ENCODE measurements at places on chromosomes 13 and 19.

DNA sequence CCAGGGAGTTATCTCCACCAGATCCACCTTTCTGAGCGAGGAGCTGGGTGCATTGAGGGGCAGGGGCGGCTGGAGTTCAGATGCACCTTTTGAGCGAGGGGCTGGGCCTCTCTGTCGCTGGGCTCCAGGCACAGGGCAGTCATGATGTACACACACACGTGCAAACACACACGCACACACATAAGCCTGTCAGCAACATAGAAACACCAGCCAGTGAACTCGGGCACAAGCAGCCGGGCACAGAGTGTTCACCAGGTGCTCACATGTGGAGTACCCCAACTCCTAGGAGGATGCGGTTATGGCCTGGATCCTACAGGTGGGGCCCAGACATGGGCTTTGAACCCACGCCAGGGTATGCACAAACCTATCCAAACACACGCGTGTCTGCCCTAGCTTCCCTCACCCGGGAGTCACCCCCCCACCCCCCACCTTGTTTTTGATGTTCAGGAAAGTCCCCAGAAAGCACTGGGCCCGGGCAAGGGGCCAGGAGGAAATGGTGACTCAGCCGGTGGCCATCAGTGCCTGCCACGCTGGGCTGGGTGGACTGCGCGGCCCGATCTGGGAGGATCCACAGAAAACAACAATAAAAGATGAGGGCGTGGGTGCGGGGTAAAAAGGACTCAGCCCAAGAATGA lies 13.3 kb downstream of the ARRDC2 start:
- no peak for DNase-seq

GRCh38 chr13:84417416-84417815 lies 535.1 kb upstream of the SLITRK1 start:
- no peak for DNase-seq

- no peak for DNase-seq
Observed at GRCh38 chr13:28854657-28855056, 34.5 kb downstream of the MTUS2 start.

GRCh38 chr13:38141792-38142191 lies 207.9 kb upstream of the UFM1 start:
- no peak for DNase-seq

- no peak for DNase-seq
Observed at GRCh38 chr19:18282788-18283141, 1.3 kb upstream of the JUND start.

DNA sequence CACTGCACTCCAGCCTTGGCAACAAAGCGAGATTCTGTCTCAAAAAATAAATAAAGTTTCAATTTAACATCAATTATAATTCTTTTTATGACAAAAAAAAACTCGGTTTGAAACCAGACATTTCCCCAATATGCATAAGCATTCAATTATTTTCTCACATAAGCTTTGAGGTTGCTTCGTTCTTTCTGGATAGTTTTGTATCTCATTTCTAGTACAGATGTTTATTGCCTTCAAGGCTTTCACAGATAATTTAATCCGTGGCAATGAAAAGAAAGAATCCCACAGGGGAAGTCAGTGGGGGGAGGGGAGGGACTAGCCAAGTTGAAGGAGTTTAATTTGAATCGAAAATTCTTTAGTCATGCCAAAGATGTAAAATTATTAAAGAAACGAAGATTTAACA lies 29.6 kb upstream of the TSC22D1 start:
- DNase-seq, result no peak

GRCh38 chr13:43804461-43805070 lies 17.8 kb upstream of the ENOX1 start:
- DNase-seq, result peak; percentile 96

- DNase-seq, result no peak
Observed at GRCh38 chr13:38350114-38350617, 515 bp downstream of the UFM1 start.

GRCh38 chr13:34764246-34764645 lies 177.8 kb upstream of the NBEA start:
- DNase-seq, result no peak

DNA sequence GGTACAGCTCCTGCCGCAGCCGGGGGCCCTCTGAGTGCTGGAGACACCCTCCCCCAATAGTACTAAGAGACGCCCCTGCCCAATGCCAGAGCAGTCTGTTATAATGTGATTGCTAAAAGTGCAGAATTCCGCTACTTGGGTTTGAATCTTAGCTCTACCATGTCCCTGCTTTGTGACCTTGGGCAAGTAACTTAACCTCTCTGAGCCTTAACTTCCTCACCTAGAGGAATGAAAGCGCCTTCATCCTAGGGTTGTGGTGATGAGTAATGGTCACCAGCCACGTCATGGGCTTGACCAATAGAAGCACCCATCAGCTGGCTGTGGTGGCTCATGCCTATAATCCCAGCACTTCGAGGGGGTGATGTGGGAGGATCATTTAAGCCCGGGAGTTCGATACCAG lies 6.5 kb downstream of the PLEKHG2 start:
- no peak for DNase-seq

DNA sequence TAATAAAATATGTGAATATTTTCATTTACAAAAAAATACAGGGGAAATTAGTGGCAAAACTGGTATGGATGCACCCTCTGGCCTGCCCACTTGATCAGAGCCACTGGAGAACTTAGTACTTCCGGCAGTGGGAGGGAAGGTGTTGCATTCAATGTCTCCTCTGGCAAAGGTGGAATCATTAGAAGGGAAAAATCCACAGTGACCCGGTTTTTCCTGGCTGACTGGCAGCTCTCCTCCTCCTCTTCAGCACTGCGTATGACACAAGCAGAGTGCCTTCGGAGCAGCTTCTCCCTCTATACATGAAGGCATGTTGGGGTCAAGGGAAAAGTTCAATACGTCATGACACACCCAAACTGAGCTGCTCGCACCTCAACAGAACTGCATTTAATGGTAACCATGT lies 102.0 kb upstream of the SLC15A1 start:
- no peak for DNase-seq

- no peak for DNase-seq
Observed at GRCh38 chr13:41231786-41232185, 31.6 kb downstream of the MTRF1 start.

DNA sequence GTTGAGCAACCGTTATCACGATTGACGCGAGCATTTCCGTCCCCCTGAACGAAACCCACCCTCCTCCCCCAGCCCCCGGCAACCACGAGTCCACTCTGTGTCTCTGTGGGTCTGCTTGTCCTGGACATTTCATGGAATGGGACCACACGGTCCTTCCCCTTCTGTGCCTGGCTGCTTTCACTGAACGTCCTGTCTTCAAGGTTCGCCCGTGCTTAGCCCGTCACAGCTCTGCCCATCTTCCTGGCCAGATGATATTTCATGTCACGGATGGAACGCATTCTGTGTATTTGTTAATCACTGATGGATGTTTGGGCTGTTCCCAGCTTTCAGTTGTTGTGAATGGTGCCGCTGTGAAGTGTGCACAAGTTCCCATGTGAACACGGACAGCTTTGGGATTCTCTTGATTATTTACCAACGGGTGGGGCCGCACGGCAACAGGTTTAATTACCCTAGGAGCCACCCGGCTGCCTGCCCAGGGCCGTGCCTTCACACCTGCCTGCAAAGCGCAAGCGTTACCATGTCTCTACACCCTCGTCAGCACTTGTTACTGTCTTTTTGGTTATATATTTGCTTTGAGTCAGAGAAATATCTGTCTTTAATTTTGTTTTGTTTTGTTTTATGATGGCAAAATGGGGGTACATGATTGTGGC lies 42.5 kb downstream of the RASA3 start:
- DNase-seq, result no peak

DNA sequence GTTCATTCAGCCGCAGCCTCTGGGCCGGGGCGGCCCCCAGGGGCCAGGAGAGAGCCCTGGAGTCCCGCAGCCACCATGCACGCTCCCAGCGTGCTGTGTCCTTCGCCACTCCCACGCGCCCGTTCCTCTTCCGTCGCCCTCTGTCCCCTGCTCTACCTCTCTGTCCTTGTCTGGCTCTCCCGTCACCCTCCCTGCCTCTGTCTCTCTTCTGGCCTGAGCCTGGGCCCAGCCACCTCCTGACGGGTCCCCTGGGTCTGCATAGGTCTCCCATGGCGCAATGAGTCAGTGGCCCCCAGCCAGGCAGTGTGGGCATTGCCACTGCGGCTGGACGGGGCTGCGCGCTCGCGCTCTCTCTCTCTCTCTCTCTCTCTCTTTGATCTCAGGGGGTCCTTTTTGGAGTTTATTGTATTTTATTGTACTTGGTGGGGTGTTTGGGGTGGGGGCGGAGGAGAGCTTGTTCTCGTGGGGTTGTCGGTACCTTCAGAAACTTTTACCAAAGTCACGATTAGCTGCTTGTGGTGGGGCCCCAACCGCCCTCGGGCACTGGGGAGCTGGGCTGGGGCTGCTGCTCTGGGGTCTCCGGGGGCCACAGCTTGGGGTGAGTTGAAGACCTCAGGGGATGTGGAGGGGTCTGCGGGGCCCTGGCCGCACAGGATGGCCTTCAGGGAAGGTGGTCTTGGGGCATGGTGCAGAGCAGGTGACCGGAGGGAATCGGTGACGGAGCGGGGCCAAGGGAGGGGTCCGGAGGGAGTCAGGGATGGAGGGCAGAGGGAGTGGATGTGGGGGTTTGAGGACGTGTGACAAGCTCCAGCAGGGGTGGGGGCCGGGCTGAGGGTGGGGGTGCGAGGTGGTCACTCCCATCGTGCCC lies 1.7 kb upstream of the TGFBR3L start:
- no peak for DNase-seq

DNA sequence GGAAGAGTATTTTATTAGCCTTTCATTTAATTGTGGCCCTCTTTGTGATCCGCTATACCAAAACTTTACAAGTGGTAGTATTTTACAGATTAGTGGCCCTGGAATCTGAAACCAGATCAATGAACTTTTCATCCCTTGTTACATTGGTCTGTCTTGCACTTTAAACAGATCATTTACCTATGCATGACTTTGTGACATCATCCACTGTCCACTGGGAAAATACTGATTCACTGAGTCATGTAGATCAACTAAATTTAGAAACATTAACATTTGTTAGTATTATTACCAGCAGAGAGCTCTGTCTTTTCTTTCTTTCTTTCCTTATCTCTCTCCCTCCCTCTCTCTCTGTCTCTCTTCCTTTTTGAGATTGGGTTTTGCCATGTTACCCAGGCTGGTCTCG lies 17.5 kb downstream of the PCDH8 start:
- no peak for DNase-seq

DNA sequence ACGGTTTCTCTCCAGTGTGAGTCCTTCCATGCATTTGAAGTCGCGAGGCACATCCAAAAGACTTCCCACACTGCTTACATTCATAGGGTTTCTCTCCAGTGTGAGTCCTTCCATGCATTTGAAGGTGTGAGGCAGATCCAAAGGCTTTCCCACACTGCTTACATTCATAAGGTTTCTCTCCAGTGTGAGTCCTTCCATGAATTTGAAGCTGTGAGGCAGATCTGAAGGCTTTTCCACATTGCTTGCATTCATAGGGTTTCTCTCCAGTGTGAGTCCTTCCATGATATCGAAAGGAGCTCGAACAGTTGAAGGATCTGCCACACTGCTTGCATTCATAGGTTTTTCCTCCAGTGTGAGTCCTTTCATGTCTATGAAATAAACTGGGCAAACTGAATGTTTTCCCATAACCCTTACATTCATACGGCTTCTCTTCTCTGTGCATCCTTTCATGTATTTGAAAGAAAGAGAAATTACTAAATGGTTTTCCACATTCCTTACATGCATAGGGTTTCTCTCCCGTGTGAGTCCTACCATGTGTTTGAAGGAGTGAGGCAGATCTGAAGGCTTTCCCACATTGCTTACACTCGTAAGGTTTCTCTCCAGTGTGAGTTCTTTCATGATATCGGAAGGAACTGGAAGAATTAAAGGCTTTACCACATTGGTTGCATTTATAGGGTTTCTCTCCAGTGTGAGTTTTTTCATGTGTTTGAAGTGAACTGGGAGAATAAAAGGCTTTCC lies 20.3 kb downstream of the ZNF433 start:
- DNase-seq, result no peak

DNA sequence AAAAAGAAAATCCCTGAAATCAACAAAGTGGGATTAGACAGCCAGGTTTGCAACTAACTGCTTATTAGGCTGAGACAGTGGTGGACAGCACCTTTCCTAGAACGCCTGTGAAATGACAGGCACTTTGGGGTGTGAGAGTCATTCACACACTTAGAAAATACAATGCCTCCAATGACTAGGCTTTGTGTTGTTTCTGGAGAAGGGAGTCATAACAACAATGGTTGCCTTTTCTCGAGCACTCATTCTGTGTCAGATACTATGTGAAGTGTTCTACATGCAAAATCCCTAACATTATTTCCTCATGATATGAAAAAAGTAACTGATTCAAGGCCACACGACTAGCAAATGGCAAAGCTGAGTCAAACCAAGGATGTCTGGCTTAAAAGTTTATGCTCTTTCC lies 41.2 kb downstream of the SACS start:
- no peak for DNase-seq

DNA sequence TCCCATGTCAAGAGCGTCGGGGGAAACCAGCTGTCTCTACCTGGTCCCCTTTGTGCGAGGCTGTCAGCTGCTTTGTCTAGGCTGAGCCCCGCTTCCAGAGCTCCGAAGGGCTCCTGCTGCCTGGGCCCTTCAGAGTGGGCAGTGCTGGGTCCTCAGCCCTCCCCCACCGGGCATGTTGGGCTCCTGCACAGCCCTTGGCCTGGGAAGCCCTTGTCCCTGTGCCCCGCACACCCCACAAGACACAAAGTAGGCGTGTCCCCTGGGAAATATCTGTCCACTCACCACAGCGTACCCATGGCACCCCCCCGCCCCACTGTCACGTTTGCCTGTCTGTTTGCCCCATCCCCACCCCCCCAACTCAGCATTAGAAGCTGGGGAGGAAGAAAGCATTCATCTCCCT lies 39.6 kb upstream of the RANBP3 start:
- DNase-seq, result no peak

- DNase-seq, result peak; percentile 33
Observed at GRCh38 chr19:32336259-32337083, 8.9 kb upstream of the ZNF507 start.

DNA sequence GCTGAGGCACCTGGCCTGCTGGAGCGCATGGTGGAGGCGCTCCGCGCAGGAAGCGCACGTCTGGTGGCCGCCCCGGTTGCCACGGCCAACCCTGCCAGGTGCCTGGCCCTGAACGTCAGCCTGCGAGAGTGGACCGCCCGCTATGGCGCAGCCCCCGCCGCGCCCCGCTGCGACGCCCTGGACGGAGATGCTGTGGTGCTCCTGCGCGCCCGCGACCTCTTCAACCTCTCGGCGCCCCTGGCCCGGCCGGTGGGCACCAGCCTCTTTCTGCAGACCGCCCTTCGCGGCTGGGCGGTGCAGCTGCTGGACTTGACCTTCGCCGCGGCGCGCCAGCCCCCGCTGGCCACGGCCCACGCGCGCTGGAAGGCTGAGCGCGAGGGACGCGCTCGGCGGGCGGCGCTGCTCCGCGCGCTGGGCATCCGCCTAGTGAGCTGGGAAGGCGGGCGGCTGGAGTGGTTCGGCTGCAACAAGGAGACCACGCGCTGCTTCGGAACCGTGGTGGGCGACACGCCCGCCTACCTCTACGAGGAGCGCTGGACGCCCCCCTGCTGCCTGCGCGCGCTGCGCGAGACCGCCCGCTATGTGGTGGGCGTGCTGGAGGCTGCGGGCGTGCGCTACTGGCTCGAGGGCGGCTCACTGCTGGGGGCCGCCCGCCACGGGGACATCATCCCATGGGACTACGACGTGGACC lies 9.7 kb upstream of the STRN4 start:
- no peak for DNase-seq
